ENCODE measurements at places on chromosomes 3 and 15. TPM values are rescaled to one million over a fixed set of nuclear protein-coding genes. Genes with fewer than 3 reads are reported as not detected.

Gene DNAJA4
- 23.1 TPM for total RNA-seq

Gene ACTC1
- 0.25 TPM for total RNA-seq

Gene TGM4
- total RNA-seq: not detected

Gene GOLGA6L4
- 2.7 TPM for total RNA-seq

Gene CPNE9
- 0.49 TPM for total RNA-seq

Gene LAMB2
- 56.3 TPM for total RNA-seq

Gene SMAD6
- 1.7 TPM for total RNA-seq

Gene SLC4A7
- total RNA-seq: 271 TPM

Gene TTC21A
- 2.0 TPM for total RNA-seq

Gene PARP9
- 3.0 TPM for total RNA-seq

Gene PEX5L
- total RNA-seq: 47.5 TPM

Gene CLDN16
- 0.25 TPM for total RNA-seq

Gene GREM1
- total RNA-seq: 8.1 TPM

Gene C2CD4A
- not detected for total RNA-seq

Gene C3orf20
- total RNA-seq: not detected

Gene SAXO2
- 4.7 TPM for total RNA-seq

Gene SLC2A2
- total RNA-seq: not detected

Gene HESX1
- 0.25 TPM for total RNA-seq

Gene ISG20
- not detected for total RNA-seq
